Activated naive CD8-positive, alpha-beta T cell treated with anti-CD3 and anti-CD28 coated beads, Interleukin-2, amount 50 U/mL, for 24 hours (primary cell): ENCODE measurements at places on chromosomes 7 and 10.

- no peak for DNase-seq
These were observed 31.8 kb downstream of the WDR86 start for GRCh38 chr7:151378011-151378410.

DNA sequence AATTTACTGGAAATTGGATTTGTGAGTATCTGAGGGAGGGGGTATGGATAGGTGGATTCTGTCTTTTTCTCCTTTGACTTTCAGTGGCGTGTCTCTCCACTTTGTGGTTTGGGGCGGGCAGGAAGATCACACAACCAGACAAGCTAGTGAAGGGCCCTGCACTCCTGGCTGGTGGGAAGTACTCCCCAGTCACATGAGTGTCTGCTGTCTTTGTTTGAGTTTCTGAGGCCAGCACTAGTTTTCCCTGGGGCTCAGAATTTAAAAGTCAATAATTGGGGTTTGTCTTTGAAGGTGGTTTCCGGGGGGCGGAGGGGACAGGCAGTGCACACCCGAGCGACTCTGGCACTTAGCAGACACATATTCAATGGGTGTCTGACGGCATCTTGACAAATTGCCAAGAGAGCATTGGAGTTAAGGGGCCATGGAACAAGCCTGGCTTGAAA is 120.1 kb downstream of the WDFY4 start:
- DNase-seq, result no peak

GRCh38 chr7:4549681-4550080 is 132.4 kb upstream of the FOXK1 start:
- DNase-seq, result no peak

DNA sequence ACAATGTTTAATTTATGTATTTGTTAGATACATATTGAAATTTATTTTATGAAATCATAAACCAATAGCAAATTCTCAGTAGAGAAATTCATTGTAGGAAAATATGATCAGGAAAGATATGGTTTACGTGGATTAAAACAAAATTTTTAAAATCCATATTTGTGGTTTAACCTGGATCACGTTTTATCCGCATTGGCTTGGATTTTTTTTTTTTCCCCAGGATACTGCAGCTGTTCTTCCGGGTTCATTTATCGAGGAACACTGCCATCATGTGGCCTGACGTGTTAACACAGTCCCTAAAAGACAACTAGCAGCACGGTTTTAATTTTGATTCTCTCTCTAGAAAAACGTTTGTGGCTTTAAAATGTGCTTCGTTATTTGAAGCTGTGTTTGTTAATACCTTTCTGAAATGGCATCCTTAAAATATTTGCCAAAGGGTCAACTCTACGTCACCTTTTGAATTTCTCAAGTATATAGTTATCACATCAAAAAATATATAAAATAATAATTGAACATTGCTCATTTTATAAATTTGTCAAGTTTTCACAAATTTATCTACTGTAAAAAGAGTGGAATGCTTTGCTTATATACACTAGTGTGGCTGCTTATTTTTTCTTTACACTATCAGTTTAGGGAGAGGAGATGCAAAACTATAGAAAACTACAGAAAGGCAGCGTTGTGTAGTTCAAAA is 8.7 kb upstream of the ASB4 start:
- peak; percentile 30 for DNase-seq

DNA sequence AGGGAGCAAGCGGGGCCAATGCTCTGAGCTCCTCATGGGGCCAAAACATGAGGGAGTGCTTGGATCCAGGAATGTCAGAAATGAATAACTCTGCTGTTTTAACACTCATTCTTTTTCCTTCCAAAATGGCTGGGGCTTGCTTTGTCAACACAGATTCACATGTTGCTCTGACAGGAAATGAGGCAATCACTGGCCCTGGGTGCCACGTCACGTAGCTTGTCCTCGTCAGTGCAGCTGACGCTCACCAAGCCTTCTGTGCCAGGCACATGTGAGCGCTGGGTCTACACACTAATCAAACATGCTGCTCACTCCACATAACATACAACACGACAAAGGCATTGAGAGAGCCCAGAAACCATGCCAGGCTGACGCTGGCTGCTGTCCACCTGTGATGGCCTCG is 198.9 kb downstream of the WDR37 start:
- DNase-seq, result no peak

DNA sequence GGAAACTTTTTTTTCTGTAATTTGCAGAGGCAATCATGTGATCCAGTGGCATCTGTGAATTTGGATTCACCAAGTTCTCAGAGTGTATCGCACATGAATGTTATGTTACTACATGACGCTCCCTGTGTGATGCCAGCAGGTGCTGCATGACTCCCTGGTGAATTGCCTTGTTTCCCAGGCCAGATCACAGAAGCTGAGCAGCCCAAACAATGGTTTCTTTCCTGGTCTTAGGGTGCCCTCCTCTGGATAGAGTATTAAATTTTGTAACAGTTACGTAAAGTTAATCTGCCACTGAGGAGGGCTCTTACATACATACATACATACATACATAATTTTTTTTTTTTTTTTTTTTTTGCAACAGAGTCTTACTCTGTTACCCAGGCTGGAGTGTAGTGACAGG is 3.6 kb downstream of the ZSCAN21 start:
- no peak for DNase-seq

DNA sequence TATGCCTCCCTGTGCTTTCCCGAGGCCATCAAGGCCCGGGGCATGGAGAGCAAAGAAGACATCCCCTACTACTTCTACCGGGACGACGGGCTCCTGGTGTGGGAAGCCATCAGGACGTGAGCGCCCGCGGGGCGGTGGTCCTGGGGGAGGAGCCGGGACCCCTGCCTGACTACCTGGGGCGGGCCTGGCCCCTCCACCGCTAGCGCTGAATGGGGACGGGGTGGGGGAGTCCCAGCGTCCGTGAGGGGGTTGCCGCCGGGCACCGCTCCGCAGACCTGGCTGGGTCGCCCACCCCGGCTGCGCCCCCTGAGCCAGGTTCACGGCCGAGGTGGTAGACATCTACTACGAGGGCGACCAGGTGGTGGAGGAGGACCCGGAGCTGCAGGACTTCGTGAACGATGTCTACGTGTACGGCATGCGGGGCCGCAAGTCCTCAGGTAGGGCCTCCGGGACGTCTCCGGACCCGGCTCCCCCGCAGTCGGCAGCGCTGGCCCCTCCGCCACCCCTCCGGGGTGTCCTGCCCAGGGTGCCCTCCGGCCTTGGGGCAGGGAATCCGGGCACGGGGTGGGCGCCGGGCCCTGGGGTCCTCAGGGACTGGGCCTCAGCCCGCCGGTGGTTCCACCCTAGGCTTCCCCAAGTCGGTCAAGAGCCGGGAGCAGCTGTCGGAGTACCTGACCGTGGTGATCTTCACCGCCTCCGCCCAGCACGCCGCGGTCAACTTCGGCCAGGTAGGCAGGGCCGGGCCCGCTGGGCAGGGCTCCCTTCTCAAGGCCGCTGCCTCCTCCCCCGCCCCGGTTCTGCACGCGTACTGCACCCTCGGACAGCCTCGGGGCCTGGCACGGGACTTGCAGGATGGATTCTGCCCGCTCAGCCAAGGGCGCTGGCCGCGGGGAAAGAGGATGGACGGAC is 69.3 kb downstream of the ALOX5 start:
- no peak for DNase-seq

- DNase-seq, result no peak
These were observed 794 bp downstream of the PCGF6 start for GRCh38 chr10:103350175-103350516.

DNA sequence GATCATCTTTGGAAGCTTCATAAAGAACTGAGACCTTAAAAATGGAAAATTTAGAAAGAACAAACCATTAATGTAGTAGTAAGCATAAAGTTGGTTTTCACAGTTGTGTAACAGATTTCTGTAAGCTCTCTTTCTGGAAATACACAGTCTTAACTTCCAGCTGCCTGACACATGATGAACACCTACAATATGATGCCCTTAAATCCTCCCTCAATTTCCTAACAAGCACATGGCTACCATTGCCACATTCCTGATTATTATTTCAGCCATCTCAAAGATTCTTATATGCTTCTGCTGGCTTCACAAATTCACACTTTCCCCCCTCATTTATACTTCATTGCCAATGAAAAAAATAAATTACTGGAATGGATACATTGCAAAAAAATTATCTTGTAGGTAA is 49.4 kb downstream of the PLXDC2 start:
- DNase-seq, result no peak

DNA sequence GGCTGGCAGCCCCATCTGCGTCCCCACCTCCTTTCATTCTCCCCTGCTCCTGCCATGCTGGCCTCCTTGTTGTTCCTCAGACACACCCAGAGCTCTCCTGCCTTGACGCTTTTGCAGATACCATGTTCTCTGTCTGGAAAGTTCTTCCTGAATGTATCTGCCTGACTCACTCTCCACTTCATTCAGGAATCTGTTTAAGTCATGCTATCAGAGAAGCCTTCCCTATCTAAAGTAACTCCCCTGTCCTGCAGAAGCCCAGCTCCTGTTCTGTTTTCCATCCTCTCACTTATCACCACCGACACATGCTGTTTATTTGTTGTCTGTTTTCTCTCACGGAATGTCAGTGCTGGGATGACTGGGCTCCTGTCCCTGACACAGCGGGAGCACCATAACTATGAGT is 82.0 kb downstream of the AFAP1L2 start:
- DNase-seq, result no peak

DNA sequence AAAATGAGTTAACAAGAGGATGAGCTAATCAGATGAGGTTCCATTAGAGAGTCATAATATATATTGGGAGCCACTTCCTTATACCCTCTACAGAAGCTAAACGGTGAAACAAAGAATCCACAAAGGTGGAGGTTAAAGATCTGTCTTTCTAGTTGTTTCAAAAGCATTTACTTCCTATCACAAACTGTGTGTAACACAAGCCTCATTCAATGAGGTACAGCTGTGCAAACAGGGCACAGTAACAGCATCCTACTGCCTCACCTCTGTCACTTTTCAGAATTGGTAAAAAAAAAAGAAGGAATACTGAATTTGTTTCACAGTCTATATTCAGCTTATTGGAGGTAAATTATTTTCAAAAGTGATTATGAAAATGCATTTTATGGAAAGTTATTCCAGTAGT is 128.7 kb downstream of the AGMO start:
- no peak for DNase-seq

- DNase-seq, result no peak
These were observed 38.5 kb upstream of the TMEM168 start for GRCh38 chr7:112828696-112829095.

GRCh38 chr7:157537056-157537455 is 200.3 kb downstream of the DNAJB6 start:
- DNase-seq, result no peak

GRCh38 chr7:125828153-125828700 is 898.6 kb upstream of the POT1 start:
- no peak for DNase-seq

GRCh38 chr7:26861050-26861449 is 3.3 kb downstream of the SKAP2 start:
- no peak for DNase-seq

GRCh38 chr10:62590306-62590705 is 214.2 kb upstream of the ADO start:
- DNase-seq, result no peak

DNA sequence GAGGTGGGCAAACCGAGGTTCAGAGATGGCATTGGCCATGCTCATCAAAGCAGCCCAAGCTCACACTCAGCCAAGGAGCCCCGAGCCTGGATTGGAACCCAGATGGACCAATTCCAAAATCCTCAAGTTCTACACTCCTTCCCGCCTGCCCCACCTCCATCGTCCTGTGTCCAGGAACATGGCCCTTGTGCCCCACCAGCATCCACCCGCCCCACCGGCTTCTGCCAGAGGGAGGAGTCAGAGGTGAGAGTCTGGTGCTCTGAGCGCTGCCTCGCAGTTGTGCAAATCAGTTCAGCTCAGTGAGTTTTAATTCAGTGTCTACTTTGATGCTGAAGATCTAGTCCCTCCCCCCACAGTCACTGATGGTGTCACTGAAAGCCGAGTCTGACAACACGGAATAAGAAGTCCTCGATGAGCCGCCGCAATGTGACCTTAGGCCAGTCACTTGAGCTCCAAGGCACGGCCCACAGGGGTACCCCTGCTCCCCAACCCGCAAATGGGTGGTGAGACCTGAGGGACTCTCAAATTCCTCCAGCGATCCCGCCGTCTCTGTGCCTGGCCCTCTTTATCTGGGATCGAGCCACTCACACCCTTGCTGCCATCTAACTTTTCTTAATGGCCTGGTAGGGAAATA is 26.3 kb downstream of the PRKAG2 start:
- DNase-seq, result peak; percentile 25

- no peak for DNase-seq
These were observed 161.0 kb upstream of the FAM171A1 start for GRCh38 chr10:15531927-15532722.

DNA sequence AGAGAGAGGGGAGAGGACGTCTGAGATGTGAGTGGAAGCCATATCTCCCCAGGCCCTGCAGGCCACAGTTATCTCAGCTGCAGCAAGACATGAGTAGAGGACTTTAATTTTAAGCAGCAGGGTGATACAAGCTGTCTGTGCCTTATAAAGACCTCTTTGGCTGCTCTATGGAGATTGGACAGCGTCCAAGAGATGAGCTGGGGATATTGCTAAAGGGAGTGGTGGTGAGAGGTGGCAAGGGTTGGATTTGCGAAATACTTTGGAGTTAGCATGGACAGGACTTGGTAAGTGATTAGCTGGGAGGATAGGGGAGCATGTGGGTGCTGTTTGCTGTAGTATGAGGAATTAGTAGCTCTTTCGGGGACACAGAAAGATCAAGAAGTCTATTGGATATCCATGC is 191.8 kb downstream of the CACNB2 start:
- DNase-seq, result no peak

GRCh38 chr7:157994319-157994718 is 593.3 kb downstream of the PTPRN2 start:
- DNase-seq, result no peak

DNA sequence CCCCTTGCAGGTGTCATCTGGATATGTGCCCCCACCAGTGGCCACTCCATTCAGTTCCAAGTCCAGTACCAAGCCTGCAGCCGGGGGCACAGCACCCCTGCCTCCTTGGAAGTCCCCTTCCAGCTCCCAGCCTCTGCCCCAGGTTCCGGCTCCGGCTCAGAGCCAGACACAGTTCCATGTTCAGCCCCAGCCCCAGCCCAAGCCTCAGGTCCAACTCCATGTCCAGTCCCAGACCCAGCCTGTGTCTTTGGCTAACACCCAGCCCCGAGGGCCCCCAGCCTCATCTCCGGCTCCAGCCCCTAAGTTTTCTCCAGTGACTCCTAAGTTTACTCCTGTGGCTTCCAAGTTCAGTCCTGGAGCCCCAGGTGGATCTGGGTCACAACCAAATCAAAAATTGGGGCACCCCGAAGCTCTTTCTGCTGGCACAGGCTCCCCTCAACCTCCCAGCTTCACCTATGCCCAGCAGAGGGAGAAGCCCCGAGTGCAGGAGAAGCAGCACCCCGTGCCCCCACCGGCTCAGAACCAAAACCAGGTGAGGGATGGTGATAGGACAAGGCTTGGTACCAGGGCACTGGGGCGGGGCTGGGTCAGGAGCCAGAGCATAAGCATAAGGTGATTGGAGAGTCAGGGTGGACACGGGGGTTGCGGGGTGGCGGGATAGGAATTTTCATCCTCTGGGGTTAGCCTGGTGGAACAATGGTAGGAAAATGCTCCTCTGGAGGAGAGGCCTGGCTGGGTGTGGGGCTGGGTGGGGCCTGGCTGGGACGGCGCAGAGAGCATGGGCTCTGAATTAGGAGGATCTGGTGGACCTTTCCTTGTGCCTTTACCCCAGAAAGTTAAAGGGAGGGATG is 1.9 kb downstream of the ZYX start:
- no peak for DNase-seq

GRCh38 chr7:123096434-123096833 is 100.9 kb upstream of the TAS2R16 start:
- no peak for DNase-seq
